ENCODE measurements at places on chromosomes 12 and 14.

DNA sequence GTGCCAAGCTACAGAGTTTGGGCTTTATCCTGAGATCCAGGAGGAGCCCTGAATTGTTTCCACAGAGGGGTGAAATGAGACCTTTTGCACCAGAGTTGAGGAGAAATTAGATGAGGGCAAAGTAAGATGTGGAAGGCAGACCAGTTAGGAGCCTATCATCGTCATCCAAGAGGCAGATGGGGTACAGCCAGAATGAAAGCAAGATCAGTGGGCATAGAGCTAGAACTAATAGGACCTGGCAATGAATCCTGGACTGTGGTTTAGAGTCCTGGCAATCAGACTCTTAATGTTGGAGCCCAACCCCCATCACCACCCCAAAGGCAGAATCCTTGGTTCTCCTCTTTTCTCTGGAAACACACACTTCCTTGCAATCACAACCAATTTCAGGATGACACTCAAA lies 166.6 kb upstream of the HMGA2 start:
- DNase-seq: no peak

DNA sequence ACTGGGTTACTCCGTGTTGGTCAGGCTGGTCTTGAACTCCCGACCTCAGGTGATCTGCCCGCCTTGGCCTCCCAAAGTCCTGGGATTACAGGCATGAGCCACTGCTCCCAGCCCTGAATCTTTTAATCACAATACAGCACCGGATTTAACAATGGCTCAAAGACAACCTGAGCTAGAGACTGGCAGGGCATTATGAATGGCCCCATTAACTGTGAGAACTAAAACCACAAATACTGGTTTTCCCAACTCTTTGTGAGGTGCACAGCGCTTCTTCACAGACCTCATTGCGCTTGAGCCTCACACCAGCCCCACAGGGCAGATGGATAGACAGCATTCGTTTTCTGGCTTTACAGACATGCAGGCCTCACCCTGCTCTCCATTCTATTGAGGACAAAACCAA lies 107.0 kb upstream of the FKBP4 start:
- DNase-seq: no peak

DNA sequence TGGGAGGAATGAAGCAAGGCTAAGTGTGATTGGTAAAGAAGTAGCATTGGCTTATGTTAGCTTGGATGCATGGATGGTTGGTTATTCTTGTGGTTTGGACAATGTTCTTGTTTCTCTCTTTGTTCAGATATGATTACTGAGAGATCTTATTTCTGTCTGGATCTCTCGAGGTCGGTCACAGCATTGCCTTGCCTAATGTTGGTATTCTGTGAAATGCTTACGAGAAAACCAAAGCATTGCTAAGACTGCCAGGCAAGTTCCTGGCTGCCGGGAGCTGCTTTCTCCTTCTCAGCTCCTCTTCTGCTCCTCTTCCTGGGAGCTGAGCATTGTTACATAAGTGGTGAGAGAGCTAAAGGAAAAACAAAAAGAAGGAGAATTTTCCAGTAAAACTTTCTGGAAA lies 7.4 kb upstream of the RND1 start:
- no peak for DNase-seq

DNA sequence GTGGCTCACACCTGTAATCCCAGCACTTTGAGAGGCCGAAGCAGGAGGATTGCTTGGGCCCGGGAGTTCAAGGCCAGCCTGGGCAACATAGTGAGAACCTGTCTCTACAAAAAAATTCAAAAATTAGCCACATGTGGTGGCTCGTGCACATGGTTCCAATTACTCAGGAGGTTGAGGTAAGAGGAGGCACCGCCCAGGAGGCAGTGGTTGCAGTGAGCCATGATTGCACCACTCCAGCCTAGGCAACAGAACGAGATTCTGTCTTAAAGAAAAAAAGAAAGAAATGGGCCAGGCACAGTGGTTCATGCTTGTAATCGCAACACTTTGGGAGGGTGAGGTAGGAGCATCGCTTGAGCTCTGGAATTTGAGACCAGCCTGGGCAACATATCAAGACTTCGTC lies 33.5 kb downstream of the MAP1LC3B2 start:
- DNase-seq: peak; percentile 46

GRCh38 chr12:100987552-100988521 lies 193.3 kb downstream of the ANO4 start:
- DNase-seq: peak; percentile 51

GRCh38 chr14:86027144-86027543 lies 497.2 kb downstream of the FLRT2 start:
- no peak for DNase-seq

GRCh38 chr12:116968986-116969385 lies 58.2 kb downstream of the FBXW8 start:
- no peak for DNase-seq

DNA sequence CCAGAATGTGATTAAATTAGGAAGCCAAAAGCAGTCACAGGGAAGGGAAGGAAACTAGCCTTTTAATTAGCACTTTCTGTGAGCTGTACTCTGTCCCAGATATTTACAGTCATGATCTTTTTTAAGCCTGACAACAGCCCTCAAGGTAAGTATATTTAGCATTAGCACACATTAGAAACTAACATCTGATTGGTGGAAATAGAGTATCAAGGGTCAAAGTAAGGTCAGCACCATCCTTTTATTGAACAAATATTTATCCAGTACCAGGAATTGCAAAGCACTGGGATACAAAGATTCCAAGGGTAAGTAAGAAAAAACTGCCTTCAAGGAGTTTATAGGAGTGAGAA lies 28.2 kb downstream of the RPGRIP1 start:
- no peak for DNase-seq

- peak; percentile 46 for DNase-seq
These were observed 178.5 kb upstream of the OR4E1 start for GRCh38 chr14:21852061-21852664.

DNA sequence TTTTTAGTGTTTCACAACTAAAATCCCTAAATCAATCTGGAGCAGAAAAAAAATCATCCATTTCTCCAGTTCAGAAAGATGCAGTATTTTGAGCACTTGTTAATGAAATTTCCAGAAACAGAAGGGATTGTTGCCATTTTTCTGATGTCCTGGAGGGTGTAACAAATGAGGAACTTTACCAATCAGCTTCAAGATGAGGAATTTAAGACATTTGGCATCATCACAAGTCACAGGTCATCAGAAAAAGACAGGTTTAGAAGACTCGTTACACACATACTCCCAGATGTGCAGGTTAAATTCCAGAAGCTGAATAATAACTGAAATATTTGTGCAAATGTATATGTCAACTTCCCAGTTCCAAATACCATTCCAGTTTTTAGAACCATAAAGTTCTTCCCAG lies 482 bp upstream of the PSMC1 start:
- DNase-seq: no peak

DNA sequence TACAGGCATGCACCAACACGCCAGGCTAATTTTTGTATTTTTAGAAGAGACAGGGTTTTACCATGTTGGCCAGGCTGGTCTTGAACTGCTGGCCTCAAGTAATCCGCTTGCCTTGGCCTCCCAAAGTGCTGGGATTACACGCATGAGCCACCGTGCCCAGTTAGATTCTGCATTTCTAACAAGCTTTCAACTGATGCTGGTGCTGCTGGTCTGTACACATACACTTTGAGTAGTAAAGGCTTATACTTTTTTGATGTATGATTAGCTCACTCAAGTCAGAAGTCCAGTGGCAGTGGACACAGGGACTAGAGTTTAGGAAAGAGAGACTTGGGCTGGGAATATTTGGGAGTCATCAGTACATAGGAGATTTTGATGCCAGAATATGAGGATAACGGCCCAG lies 2.2 kb upstream of the TBC1D15 start:
- no peak for DNase-seq

DNA sequence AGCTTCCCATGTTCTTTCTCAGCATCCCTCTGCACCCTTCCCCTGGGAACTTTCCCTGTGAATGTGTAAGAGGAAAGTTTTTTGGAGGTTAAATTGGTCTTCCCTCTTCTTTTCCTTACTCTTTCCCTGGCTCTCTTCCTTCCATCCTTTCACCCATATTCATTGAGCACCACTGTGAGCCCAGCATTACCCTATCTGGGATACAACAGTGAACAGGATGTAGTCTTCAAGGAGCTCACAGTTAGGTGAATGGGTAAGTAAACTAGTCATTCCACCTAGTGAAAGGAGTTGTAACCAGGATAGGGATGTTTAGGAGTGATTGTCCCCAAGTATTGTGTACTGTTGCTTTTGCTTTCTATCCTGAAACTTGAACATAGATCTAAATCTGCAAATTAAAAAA lies 123.8 kb downstream of the MYRFL start:
- DNase-seq: no peak

DNA sequence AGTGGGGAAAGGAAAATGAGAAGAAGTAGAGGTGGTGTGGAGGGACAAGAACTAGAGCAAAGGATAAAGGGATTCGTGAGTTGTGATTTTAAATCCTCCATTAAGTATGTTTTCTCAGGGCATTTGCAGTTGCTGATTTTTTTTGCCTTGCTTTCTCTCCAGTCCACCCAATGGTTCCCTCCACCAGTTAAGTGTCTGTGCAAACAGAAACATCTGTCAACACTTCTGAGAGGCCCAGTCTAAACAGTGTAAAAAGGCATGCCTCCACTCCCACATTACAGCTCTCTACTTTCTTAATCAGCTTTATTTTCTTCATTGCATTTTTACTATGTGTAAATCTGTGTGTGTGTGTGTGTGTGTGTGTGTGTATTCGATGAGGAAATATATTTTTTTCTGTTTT lies 141.2 kb downstream of the PPFIA2 start:
- DNase-seq: no peak

All from suppressor macrophage treated with lipopolysaccharide for 4 hours (primary cell).